ENCODE measurements at places on chromosomes 4 and X.

DNA sequence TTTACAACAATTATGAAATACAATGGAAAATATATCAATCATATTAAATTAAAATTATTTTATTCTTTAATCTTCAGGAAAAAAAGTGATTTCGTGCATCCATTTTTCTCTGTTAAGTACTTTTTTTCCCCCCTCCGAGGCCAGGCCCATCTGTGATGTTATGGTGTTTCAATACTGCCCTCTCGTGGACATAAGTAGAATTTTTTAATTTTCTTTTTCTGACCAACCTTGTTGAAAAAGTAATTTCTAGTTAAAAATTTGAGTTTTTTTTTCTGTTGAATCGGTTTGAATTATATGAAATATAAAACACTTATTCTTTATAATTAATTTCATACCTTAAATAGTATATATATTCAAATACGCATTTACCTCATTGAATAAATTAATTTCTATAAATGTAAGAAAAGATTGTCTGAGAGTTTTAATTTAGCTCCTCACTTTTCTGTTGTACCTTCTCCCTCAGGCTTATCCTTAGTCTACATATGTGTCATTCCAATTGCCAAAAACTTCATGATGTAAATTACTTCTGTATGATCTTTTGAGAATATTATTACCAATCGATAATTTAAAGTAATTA is 175.8 kb upstream of the TECRL start:
- DNase-seq, result peak; percentile 6

DNA sequence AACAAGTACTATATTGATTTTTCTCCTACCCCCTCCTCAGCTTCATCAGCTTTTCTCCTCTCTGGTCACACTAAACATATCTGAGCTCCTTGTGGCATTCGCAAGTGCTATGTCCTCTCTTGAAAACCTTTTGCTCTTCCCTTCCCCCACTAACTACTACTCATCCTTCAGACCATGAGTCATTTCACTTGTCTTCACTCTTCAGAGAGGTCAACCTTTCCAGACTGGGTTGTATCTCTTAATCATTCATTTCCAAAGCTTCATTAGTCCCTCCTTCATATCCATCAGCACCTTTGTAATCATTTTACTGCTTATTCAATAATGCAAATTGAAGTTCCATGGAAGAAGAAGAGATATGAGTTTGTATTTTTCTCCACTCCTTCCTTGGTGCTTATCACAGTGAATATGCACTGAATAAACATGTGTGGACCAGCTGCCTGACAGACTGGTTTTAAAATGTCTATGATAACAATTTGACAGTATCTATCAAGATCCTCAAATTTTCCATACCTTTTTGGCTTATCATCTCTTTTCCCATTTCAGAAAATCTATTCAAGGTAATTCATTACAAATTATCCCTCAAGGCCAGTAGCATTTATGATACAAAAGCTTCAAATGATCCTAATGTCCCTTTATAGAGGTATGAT is 28.4 kb downstream of the DDX60L start:
- DNase-seq, result no peak

DNA sequence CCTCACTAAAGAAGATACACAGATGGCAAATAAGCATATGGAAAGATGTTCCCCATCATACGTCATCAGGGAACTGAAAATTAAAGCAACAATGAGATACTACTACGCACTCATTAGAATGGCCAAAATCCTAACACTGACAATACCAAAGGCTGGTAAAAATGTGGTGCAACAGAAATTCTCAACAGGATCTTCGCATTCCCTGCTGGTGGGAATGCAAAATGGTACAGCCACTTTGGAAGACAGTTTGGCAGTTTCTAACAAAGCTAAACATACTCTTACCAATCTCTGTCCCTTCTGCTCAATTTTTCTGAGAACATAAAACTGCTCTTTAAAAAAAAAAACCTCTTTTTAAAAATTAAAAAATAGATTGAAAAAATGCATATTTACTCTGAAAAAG is 300.2 kb downstream of the FBXW7 start:
- DNase-seq, result no peak

DNA sequence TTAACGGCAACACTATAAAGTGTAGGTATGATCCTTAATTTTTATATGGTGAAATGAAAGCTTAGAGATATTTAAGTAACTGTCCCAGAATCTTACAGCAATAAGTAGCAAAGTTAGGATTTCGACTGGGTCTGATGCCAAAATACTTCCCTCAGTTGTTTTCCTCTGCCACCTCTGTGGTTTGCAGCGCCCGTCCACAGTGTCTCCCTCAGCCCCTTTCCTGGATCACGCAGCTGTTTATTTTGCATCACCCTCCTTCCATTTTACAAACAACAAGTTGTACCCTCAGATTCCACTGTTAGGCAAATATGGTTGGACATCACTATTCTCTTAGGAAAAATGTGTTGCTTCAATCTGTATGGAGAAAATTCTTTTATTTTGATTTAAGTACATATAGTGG is 56.1 kb downstream of the RAPGEF2 start:
- no peak for DNase-seq

DNA sequence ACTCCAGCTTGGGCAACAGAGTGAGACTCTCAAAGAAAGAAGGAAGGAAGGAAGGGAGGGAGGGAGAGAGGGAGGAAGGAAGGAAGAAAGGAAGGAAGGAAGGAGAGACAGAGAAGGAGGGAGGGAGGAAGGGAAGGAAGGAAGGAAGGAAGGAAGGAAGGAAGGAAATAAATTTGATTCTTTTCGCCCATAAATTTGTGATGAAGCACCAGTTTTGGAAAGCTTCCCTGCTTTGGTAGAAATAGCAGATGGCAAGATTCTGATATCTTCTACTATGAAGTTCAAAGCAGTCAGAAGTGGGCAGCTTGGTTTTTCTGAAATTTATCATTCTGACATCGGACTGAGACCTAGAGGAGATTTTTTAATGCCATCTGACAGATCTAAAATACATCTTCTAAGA is 11.7 kb upstream of the GYG2 start:
- DNase-seq, result no peak
